NB4 (cell line): ENCODE measurements at places on chromosomes 3 and 15.

GRCh38 chr15:71612397-71612722, 198.0 kb upstream of the NR2E3 start:
- no peak for DNase-seq

GRCh38 chr3:62051506-62051905, 321.8 kb downstream of the FEZF2 start:
- DNase-seq = peak; percentile 4

DNA sequence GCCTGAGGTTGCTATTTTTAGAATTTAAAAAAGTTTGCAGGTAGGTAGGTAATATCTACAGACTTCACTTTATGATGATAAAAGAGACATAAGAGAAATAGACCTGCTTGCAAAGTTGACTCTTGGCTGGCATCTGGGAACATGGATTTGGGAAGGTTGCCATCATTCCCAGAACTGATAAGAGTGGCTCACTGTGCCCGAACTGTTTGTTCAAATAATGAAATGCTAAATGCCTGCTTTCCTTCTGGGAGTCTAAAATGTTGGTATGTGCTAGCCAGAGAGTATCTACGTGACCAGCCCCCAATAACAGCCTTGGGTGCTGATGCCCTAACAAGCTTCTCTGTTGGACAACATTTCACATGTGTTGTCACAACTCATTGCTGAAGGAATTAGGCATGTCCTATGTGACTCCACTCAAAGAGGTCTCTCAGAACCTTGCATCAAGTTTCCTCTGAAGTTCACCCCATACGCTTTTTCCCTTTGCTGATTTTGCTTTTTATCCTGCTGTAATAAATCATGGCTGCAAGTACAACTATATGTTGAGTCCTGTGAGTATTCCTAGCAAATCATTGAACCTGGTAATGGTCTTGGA, 95.5 kb downstream of the FHIT start:
- DNase-seq = no peak

- no peak for DNase-seq
Measured at GRCh38 chr3:170442947-170443346, 24.3 kb downstream of the CLDN11 start.

GRCh38 chr3:21703291-21703690, 47.7 kb downstream of the ZNF385D start:
- no peak for DNase-seq

- peak; percentile 40 for DNase-seq
Measured at GRCh38 chr3:174444391-174444790, 414.7 kb upstream of the NAALADL2 start.

DNA sequence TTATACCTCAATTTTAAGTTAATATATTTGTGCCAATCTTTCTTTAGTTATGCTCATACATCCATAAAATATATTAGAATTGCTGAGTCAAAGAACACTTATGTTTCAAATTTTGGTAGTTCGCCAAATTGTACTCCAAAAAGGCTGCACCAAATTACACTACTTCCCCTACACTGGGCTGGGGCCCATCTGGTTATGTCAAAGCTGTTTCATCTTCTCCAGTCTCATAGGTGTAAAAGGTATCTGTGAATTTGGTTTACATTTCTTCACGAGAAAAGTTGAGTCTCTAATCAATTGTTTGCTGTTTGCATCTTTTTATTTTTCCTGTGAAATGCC, 706 bp downstream of the FSIP1 start:
- no peak for DNase-seq

DNA sequence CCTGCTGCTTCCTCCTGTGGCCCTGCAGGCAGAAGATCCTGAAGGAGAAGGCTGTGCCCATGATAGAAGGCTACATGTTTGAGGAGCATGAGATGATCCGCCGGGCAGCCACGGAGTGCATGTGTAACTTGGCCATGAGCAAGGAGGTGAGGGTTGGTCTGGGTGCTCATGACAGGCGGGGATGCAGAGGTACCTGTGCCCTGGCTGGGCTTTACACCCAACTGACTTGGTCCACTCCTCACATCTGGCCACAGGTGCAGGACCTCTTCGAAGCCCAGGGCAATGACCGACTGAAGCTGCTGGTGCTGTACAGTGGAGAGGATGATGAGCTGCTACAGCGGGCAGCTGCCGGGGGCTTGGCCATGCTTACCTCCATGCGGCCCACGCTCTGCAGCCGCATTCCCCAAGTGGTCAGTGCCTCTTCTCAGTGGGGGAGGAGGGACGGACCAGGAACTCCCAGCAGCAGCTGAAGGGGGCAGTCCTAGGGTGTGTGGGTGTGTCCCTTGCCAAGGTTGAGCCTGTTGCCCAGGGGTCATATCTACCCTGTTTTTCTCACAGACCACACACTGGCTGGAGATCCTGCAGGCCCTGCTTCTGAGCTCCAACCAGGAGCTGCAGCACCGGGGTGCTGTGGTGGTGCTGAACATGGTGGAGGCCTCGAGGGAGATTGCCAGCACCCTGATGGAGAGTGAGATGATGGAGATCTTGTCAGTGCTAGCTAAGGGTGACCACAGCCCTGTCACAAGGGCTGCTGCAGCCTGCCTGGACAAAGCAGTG, 1.6 kb upstream of the RCCD1 start:
- no peak for DNase-seq

DNA sequence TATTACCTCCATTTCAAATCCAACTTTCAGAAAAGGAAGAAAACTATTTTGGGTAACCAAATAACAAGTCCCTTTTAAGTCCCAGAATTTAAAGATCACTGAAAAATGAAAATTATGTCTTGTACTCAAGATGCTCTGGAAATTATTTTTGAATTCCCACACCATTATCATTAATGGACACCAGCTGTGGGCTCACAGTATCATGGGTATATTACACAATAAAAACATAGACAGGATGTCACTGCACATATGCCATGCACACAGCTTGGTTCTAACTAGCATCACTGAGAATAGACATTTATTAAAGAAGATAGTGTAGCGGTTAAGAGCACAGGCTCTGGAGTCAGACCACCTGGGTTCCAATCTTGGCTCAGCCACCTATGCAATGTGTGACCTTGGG, 130.4 kb downstream of the FRMD5 start:
- DNase-seq = no peak

DNA sequence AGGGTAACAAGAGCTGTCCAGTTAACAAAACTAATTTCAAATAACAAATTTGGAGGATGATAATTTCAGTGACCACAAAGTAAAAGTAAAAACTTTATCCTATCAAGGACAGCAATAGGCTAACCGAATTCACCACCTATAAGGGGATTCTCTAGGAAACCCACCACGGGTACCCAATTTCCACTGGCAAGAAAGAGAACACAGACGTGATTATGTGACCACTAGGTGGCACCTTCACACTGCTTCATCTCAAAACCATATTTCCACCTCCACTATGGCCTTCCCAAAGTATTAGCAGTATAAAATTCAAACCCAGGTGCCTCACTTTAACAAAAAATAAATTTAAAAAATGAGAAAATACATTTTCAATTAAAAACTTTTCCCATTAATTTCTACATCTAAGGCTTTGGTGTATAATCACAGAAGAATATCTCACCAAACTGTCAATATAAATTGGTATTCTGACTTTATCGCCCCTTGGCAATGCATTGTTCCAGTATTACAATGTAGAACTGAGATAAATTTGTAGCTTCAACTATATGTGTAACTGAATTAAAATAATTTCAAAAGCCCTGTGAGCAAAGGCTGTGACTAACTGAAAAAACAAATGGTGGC, 96.5 kb downstream of the FSIP1 start:
- peak; percentile 63 for DNase-seq

DNA sequence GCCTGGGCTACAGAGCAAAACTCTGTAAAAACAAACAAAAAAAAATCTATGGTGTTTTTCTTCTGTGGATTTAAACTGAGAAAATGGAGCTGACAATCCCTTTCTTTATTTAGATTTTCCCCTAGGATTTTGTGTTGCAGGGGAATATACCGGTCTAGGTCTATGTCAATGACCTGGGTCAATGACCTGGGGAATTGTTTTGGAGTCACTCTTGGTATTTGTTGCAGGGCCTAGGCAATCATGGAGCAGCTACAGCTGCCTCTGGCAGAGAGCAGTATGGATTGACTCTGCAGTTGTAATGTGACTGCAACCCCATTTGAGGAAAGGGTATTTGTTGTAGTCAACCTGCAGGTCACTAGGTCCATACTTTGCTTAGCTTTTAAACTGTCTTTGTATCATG, 37.6 kb upstream of the SLC7A14 start:
- DNase-seq = no peak

- no peak for DNase-seq
Measured at GRCh38 chr3:127077068-127077467, 94.2 kb downstream of the PLXNA1 start.

DNA sequence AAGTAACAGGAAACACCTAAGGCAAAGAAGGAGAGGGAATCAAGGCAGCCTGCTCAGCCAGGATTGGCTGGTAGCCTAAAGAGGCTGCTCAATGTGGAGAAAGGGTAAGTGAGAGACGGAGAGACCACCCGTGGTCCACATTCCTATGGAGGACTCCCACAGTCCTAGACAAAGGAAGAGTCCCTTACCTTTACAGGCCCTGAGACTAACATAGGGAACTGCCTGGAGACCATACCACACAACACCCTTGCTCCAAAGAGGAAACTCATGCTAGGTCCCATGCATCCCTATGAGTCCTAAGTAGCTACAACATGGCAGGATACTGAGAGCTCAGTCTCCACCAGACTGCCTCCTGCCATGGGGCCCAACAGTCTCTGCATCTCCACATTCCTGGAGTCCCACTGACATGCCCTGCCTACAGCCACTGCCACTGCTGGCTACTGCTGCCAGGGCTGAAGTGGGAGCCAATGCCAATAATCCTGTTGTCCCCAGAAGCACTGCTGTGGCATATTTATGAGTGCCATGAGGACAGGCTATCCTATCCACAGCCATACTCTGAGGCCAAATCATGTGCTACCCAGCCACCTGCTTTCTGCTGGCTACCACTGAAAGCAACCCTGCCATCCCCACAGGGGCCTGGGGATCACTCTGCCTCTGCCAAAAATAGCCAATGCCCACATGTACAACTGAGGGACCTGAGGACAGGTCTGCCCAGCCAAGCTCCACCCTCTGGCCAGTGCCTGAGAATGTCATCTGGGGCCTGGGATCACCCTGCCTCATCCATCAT, 45.0 kb downstream of the COPS2 start:
- no peak for DNase-seq

DNA sequence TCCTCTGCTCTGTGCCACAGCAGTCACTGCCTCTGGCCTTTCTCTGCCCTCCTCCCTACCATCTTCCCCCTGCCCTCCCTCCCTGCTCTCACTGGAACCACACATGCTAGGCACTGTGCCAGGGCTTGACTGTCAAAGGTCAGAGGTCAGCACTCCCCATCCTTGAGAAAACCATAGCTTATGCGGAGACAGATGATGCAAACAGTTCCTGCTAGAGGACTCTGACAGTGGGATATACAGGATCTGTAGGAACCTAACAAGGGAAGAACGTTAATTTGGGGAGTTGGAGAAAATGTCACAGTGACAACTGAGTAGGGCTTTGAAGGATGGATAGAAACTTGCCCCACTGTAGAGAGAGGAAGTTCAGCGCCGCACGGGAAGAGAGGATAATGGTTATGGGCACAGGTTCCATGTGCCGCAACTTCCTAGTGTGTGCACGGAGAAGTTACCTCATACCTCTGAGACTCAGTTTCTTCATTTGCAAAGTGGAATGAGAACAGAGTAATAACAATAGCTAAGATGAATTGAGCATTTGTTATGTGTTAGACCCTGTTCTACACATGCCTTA, 29.3 kb upstream of the XYLB start:
- no peak for DNase-seq

- DNase-seq = no peak
Measured at GRCh38 chr3:118380576-118380975, 654.1 kb downstream of the IGSF11 start.
